ENCODE measurements at places on chromosomes 13 and 19. TPM values are rescaled to one million over a fixed set of nuclear protein-coding genes. Genes with fewer than 3 reads are reported as not detected.

DNA sequence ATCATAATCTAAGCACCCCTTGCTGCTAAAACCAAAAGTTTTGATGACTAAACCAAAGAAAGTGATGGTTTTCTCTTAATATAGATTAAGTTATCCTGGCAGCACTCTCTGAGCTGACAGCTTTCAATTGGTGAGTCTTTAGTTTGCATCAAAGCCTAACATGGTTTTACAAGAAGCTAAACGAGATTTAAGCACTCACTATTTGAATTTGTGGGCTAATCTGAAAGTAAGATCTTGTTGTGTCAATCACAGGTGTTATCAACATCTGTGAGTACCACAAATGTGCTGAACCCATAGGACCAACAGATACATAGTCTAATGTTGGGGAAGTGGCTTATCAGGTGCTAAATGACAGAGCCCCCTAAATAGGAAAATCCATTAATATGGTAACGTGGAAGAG is 223.9 kb downstream of the LHFPL6 start:
- no peaks in the 10 kb centered on the region for H3K27me3 ChIP-seq
- no peaks in the 10 kb centered on the region for H3K4me1 ChIP-seq
- H3K36me3 ChIP-seq: no peaks in the 10 kb centered on the region
- no peak overlapping the region for H3K4me3 ChIP-seq
- H3K27ac ChIP-seq: no peak overlapping the region
- no peak for DNase-seq

DNA sequence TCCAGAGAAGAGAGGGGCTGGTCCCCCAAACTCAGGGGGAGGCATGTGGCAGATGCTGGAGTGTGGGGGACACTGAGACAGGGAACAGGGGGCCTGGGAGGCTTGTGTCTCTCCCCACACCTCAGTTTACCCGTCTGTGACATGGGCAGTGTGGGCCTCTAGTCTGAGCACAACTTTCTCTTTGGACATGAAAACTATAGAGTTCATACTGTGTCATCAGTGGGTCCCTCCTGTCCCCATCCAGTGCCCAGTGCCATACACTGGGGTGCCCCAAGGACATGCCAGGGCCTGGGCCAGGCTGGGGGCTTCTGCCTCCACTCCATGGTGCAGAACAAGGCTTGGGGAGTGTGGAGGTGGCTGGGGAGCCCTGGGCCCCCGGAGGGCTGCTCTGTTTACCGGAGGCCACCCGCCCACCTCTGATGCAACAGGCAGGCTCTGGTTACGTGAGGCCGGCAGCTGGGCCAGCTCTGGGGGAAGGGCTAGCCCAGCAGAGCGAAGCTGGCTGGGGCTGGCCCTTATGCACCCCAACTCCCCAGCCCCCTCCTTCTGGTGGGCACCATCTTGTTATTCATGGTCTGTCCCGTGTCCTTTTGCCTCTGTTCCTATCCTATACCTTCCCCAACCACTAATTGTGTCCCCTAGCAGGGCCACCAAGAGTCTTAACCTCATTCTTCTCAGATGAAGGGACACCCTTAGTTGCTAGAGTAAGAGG is 1.9 kb upstream of the MEF2B start:
- no peaks in the 10 kb centered on the region for H3K27me3 ChIP-seq
- H3K27ac ChIP-seq: no peak overlapping the region
- H3K4me3 ChIP-seq: no peak overlapping the region
- H3K36me3 ChIP-seq: no peaks in the 10 kb centered on the region
- peaks cover 6% of the 10 kb centered on the region for H3K4me1 ChIP-seq

DNA sequence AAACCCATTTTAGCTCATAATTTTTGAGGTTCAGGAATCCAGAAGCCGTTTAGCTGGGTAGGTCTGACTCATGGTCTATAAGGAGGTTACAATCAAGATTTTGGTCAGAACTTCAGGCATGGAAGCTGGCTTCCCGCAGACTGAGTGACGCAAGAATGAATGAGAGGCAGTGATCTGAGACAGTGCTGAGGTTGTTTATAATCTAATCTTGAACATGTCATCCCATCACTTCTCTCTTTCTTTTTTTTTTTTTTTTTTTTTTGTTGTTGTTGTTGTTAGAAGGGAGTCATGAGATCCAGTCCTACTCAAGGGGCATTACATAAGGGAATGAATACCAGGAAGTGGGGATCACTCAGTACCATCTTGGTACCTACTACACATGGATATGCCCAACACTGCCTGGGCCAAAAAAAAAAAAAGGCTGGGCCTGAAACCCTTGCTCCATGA is 217.4 kb downstream of the DLEU7 start:
- DNase-seq: no peak
- H3K4me3 ChIP-seq: no peak overlapping the region
- no peaks in the 10 kb centered on the region for H3K4me1 ChIP-seq
- H3K36me3 ChIP-seq: no peaks in the 10 kb centered on the region
- H3K27ac ChIP-seq: no peak overlapping the region

GRCh38 chr13:75432045-75432444 is 49.9 kb downstream of the TBC1D4 start:
- no peaks in the 10 kb centered on the region for H3K4me1 ChIP-seq
- no peak overlapping the region for H3K27ac ChIP-seq
- no peak for DNase-seq
- no peak overlapping the region for H3K4me3 ChIP-seq
- H3K36me3 ChIP-seq: no peaks in the 10 kb centered on the region

DNA sequence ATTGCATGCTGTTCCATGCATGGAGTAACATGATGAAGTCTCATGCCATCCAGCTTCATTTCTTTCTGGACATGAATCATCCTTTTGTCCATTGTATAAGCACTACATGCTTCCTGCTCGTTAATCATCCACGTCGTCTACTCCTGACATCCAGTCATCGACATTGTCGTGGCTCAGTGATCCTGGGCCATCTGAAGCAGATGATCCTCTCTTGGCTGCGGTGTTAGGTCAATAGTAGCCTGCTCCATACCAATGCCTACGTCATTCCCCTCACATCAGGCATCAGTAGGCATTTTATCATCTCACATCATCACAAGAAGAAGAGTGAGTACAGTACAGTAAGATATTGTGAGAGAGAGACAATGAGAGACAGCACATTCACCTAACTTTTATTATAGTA is 7.9 kb upstream of the MYO16 start:
- no peaks in the 10 kb centered on the region for H3K36me3 ChIP-seq
- DNase-seq: no peak
- no peak overlapping the region for H3K4me3 ChIP-seq
- H3K27me3 ChIP-seq: no peaks in the 10 kb centered on the region
- no peak overlapping the region for H3K27ac ChIP-seq
- no peaks in the 10 kb centered on the region for H3K4me1 ChIP-seq

The CFAP97D2 gene
- not detected for total RNA-seq

The BST2 gene
- total RNA-seq: 267 TPM

GRCh38 chr13:73880365-73880764 is 253.8 kb downstream of the KLF12 start:
- DNase-seq: no peak
- no peak overlapping the region for H3K27ac ChIP-seq
- no peaks in the 10 kb centered on the region for H3K36me3 ChIP-seq
- no peak overlapping the region for H3K4me3 ChIP-seq
- no peaks in the 10 kb centered on the region for H3K4me1 ChIP-seq
- H3K27me3 ChIP-seq: no peaks in the 10 kb centered on the region

GRCh38 chr19:35216833-35217648 is 11.5 kb downstream of the FAM187B start:
- no peak overlapping the region for H3K27ac ChIP-seq
- H3K27me3 ChIP-seq: no peaks in the 10 kb centered on the region
- H3K4me3 ChIP-seq: no peak overlapping the region
- DNase-seq: no peak

The SMIM44 gene
- total RNA-seq: not detected

- no peak overlapping the region for H3K4me3 ChIP-seq
- H3K27me3 ChIP-seq: peaks cover 38% of the 10 kb centered on the region
- H3K4me1 ChIP-seq: no peaks in the 10 kb centered on the region
- no peak overlapping the region for H3K27ac ChIP-seq
These were observed 7.6 kb downstream of the GPR32 start for GRCh38 chr19:50777830-50778303.

Measured in uterus (tissue), 4 donors.